ENCODE measurements at places on chromosomes 13 and 19.

- no peak for DNase-seq
These were observed 16.7 kb downstream of the PIP5K1C start for GRCh38 chr19:3683405-3684053.

GRCh38 chr19:45161738-45162607, 1.2 kb upstream of the NKPD1 start:
- DNase-seq, result no peak

DNA sequence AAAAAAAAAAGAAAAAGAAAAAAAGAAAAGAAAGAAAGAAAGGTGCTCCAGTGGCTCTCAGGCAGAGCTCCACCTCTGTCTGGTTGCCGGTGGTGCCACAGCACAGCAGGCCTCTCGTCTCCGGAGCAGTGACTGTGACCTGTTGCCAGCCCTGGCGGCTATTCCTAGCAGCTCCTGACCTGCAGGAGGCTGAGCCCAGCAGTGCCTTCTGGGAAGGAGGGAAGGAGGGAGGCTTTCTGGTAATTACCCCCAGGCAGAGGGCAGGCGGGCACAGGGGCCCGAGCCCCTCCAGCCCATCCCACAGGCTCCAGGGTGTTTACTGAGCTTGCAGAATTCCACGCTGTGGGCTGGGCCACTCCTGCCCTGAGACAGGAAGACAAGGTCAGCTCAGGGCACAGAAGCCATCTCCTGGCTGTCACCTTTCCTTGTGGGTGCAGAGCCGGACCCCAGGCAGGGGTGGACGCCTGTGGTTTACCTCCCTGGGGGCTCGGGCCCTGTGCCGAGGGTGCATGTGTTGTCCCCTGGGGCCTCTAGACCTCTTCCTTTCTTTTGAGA, 77.9 kb downstream of the GNG7 start:
- DNase-seq, result no peak

DNA sequence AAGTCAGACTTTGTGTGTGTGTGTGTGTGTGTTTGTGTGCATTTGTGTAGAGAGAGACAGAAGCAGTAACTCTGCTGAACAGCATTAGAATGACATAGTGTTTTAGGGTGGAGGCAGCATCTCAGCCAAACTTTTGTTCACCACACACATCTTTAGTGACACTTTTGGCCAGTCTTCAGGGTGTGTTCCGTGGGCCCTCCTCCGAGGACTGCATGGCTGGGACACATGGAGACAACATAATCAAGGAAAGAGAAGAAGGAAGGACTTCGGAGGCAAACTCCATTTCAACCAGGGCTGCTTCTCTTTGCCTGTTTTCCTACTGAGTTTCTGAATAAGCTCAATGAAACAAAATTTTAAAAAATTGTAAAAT, 205.1 kb downstream of the LHFPL6 start:
- no peak for DNase-seq

DNA sequence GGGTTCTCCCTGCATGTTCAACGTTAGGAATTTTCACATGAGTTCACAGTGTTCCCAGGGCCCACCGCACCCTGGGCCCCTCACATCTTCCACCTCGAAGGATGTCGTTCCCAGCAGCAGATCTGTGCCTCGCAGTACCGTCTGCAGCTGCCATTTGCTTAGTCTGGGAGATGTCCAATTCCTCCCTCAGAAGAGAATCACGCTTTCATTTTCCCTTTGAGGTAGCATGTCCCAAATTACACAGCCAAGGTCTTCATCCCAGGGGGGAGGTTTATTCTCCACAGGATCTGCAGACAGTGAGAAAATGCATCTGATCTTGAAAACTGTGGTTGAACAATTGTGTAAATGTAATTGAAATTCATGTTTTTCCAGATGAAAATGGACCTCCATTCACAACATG, 150.2 kb downstream of the DCT start:
- DNase-seq, result no peak

DNA sequence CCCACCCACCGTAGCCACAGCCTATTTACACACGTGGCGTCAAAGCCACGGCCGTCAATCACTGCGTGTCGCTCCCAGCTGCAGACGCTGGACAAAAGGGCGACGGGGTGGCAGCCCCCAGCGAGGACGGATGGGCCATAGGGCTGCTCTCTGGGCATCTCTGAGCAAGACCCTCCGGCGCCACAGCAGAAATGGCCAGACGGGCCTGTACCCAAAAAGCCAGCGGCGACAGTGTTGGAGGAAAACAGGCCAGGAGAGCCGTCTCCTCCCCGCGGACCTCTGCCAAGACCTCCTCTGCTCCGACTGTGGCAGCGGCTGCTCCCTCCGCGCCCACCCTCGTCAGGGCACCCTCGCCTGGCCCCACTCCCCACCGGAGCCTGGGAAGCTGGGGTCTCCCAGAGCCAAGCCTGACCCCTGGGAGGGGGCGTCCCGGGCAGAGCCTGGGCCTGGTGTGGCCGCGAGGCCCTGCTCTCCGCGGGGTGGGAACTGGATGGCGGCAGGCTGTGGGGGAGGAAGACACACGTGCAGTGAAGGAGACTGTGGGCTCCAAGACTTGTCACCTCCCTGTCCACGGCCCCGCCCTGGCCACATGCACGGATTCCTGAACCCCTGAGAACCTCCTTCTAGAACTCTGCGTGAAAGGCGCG, 2.7 kb downstream of the C2CD4C start:
- no peak for DNase-seq

DNA sequence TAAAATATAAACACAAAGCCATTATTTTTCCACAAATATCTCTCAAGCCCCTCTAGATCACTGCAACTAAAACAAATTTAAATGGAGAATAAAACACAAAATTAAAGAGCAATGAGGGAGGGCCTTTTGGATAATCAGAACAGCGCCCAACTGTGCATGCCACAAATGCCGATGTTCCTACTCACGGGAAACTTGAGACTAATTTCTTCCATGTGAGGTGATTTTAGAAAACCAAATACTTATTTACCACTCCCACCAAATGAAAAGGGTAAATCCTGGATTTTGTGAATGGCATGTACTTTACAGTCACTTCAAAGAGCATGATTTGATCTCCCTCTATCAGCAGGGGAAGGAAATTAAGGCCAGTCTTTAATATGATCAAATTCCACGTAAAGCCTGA, 74.8 kb downstream of the SLC7A1 start:
- DNase-seq, result no peak

DNA sequence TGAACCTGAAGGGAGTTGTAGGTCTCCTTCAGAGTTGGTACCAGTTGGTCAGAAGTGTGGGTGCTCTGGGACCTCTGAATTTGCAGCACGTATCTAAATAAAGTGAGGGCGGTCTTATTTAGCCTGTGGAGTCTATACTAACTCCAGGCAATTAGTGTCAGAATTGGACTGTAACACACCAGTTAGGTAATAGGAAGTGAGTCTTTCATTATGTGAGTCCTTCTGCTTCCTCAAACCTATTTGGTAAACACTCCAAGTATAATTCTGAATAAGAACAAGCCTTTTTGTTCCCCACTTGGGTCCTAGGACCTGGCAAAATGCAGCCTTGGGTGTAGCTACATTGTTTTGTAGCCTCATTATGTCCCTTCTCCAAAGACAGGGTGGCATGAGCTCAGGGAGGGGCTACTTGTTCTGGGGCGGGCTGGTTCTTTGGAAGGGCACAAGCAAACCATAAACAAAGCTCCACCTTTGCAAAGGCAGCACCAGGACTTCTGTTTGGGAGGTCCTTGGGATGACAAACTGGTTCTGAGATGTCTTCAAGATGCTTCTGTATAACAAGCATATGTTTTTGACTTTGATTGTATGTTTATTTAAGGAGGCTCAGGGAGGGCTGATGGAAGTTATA, 418.0 kb downstream of the ZNF536 start:
- no peak for DNase-seq

DNA sequence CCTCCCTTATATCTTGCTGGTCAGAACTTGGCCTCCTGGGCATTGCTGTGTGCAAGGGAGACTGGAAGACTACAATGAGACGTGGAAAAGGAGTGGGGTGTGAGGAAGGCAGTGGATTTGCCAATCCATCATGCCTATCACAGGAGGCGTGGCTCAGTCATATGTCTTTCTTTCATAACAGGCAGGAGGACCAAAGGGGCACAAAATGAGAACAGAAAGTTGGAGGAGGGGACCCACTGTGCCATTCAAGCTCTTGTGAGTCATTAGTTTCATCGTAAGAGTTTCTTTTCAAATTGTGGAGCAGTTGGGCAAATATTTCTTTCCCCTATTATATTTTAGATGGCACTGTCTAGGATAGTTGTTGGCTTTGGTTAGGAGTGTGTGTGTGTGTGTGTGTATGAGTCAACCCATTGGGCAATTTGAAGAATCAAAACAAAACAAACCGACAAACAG, 471.5 kb downstream of the TSHZ3 start:
- DNase-seq, result no peak

DNA sequence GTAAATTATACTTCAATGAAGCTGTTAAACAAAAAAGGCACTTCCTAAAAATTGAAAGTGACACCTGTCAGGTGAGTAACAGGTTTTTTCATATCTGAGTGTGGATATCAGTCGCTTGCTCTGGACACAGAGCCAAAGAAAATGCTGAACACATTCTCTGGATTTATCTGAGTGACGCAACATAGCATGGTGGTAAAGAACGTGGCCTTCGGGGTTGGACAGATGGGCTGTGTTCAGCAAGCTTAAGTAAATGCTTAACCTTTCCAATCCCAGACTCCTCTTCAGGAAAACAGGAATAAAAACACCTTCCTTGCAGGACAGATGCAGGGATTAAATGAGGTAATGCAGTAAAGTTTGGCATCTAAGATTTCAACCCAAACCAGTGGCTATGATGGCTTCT, 132.0 kb downstream of the FOXO1 start:
- DNase-seq, result no peak

All from T follicular helper cell (primary cell).